ENCODE measurements at places on chromosomes 2 and 18.

DNA sequence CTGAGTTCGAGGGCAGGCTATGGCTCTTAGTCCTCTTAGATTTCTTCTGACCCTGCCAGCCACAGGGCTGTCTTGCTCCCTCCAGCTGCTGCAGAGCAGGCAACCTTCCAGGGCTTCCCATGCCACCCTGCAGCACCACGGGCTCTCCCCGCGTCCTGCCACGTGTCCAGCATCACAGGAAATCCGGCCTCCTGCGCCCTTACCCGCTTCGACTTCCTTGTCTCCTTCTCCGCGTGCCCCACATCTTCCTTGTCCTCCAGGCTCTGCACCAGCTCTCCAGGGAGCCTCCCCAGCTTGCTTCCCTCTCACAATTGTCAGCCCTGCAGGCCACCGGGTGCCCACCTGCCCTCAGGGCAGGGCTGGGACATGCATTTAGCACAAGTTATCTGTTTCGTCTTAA, 253.5 kb downstream of the DCDC2C start:
- DNase-seq: no peak

DNA sequence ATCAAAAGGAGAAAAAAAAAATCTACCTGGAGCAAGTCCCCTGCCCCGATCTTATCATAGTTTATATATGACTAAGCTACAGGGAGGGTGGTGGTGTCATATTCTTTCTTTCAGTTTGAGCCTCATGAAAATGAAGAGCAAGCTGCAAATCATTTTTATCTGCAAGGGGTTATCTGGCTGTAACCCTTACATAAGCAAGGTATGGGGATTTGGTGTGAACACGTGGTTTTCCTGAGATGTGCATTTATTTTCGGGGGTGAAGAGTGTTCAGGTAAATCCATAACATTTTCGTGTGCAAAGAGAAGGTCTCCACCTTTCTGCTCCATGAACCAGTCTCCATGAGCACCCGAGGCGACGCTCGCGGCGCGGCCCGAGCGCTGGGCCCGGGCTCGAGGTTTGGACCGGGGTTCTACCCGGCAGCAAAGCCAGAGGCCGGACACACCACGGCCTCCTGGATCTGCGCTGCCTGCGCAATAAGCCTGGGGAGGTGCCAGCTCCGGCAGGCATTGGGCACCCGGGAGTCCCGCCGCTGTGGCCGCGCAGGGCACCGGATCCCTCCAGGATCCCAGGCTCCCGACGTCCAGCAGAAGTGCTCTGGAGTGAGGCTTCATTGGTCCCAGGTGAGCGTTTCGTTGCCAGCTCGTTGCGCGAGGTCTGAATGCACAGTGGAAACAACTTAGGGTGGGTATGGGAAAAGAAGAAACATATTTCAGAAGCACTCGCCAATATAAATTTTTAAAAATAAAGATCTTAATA, 36.1 kb upstream of the GPD2 start:
- DNase-seq: peak; percentile 36

DNA sequence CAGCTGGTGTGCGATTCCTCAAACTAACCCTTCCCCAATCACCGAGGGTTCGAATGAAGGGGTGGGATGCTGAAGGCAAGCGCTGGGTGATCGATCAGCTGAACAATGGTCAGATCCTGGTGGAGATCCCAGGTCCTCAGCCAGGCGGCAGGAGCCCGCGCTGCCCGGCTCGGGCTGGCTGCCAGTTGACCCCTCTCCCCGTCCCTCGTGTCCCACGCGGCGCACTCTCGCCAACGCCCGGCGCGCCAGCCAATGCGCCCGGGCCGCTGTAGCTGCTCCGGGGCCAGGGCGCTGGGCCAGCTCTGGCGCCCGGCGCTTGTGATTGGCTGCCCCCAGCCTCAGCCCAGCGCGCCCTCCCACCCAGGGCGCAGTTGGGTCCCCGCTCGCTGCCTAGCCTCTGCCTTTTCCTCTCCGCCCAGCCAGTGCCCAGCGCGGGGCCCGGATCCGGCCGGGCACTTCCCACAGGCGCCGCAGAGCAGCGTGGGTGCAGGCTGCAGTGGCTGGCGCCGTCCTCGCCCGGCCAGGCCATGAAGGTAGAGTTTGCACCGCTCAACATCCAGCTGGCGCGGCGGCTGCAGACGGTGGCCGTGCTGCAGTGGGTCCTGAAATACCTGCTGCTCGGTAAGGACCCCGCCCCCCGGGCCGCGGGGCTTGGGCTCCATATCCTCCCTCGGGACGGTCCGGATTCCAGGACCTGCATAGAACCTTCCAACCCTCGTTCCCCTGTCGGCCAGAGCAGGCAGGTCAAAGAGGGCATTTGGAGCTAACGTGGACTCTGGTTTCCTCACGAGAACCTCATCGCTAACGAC, at the start of gene MOGAT1:
TSS of gene MOGAT1 (plus strand) at position 400 of the 809 bp plus-strand sequence. CDS start at position 528, 128 bp downstream.
- no peak for DNase-seq

- DNase-seq: no peak
These were observed 4.1 kb downstream of the GREB1 start for GRCh38 chr2:11537951-11538350.

DNA sequence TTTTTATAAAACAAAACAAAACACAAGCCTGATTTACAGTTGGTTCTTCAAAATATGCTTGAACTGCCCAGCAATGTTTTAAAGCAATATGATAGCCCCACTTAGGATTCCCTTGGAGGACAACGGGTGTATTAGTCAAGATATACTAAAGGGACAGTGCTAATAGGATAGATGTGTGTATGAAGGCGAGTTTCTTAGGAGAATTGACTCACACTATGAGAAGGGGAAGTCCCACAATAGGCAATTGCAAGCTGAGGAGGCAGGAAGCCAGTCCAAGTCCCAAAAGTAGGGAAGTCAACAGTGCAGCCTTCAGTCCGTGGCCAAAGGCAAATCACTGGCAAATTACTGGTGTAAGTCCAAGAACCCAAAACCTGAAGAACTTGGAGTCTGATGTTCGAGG, 167.9 kb downstream of the CBLN2 start:
- no peak for DNase-seq

GRCh38 chr2:45851576-45852304, 200.3 kb downstream of the PRKCE start:
- no peak for DNase-seq

- DNase-seq: no peak
These were observed 288.4 kb downstream of the LRRTM1 start for GRCh38 chr2:80016171-80016570.

GRCh38 chr2:239768031-239768790, 256.9 kb downstream of the NDUFA10 start:
- no peak for DNase-seq

DNA sequence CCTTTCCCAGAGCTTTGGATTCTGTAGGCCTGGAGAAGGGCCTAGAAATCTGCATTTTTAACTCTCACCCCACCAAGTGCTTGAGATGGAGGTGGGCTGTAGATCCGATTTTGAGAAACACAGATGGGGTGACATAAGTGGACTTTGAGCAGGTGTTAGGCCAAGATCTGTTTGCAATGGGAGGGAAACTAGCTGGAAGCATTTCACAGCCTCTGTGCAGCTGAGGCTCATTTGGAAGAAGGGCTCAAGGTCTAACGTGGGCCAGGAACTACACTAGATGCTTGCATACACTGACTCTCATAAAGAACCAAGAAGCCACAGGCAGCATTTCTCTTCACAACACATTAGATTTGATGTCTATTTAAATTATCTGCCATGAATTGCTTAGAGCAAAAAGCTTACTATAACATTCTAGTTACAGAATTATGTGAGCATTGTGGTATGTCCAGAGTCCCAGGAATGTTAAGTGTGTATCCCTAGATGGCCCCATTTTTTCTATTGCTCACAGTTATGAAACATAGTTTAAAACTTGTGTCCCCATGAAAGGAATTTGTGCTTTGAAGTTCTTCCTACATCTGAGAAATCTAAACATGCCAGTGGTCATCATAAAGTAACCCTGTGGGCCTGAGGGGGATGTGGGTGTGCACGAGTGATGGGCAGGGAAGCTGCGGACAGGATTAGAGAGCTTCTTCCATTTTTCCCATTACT, 77.2 kb downstream of the CD28 start:
- no peak for DNase-seq

DNA sequence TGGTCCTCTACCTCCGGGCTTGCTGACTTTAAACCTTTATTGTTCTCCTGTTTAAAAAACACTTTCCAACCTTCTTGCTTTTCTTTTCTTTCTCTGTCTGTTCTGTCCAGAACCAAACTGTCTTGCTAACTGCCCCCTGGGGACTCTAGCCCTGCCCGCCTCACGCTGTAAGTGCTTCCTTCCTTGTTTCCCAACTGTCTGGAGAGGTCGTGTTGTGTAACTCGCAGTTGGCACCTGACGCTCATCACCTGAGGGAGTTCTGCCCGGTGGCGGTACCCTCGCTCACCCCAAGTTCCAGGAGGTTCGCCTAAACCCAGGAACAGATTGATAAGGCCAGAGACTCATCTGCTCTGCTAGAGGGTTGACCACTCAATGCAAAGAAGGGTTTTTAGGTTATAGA, 123.4 kb downstream of the MTCL1 start:
- DNase-seq: no peak

DNA sequence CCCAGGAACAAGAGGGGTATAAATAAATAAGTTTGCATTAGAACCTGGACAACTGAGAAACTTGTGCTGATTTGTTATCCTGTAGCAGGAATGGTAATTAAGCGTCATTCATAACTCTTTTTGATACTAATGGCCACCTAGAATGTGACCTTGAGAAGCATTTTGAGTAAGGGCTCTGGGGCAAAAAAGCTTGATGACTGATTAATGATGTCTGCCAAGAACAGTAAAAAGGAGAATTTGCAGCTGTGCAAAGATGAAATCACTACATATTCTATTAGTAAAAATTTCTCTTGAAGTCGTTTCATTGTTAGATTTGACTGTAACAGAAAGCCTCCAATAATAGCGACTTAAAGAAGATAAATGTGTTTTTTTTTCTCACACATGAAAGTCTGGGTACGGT, 157.7 kb downstream of the PRKCE start:
- no peak for DNase-seq

DNA sequence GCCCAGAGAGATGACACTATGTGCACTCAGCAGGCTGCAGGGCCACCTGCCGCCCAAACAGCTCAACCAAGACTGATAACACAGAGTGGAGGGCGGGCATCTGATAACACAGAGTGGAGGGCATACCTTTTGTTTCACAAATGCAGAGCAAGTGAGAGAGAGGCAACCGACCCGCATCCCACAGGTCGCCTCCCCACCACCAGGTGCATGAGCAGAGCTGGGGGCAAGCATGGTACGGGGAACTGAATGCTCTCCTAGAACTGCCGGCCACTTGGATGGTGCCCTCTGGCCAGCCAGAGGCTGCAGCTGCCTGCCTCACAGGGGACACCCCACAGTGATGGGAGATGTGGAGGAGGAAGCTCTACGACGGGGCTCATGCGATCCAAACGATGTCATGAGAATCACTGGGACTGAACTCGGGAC, 49.5 kb downstream of the ANO7 start:
- DNase-seq: no peak

DNA sequence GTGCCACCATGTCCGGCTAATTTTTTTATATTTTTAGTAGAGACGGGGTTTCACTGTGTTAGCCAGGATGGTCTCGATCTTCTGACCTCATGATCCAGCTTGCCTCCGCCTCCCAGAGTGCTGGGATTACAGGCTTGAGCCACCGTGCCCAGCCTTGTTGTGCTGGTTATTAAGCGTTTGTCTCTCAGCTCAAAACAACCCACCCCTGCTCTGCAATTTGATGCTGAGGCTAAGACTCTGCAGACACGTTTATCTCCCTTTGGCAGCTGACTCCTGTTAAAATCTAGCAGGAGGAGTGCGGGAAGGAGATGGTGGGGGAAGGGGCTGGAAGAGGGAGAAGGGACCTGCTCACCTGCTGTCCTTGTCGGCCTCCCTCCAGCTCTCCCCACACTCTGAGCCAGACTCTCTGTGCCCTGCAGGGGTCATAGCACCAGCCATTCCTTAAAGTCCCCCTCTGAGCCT, 29.9 kb upstream of the IMPA2 start:
- DNase-seq: no peak

DNA sequence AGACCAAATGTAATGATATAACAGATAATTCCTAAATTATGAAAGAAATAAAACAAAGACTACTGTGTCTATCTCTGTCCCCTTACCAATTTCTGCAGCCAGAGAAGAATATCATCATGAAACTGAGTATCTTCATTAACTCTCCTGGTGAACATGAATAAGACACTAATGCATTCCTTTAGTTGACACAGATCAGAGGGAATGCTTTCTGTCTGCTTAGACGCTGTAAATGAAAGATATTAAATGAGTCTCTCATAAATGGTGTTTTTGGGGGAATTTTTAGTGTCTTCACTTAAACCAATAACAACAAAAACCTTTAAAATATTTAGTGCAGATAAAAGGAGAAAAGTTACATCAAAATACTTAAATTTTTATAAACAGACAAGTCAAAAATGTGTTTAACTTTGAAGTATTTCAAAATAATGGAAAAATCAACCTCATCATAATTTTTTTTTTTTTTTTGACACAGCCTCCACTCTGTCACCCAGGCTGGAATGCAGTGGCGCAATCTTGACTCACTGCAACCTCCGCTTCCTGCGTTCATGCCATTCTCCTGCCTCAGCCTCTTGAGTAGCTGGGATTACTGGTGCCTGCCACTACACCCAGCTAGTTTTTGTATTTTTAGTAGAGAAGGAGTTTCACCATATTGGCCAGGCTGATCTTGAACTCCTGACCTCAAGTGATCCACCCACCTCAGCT, 16.0 kb downstream of the EPG5 start:
- DNase-seq: no peak

DNA sequence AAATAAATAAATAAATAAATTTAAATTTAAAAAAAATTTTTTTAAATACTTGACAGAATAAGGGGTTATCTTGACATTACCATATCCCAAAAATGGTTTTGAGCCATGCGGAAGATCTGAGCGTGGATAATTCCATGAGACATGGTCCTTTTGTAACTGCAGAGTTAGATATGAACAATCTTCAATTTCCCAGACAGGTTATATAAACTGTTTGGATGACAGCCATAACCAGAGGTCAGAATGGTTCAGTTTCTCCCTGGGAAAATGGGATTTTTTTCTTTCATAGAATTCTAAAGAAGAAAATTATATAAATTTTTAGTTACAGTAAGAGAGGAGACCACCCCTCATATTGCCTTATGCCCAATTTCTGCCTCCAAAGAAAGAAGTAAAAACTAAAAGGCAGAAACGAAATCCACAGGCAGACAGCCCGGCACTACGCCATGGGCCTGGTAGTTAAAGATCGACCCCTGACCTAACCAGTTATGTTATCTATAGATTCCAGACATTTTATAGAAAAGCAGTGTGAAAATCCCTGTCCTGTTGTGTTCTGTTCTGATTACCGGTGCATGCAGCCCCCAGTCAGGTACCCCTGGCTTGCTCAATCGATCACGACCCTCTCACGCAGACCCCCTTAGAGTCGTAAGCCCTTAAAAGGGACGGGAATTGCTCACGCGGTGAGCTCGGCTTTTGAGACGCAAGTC, 3.0 kb downstream of the GALM start:
- DNase-seq: no peak
